ENCODE measurements at places on chromosomes 1 and 21.

GRCh38 chr21:32448803-32449594 is 36.5 kb downstream of the EVA1C start:
- H3K36me3 ChIP-seq: peaks cover 2% of the 10 kb centered on the region
- H3K27me3 ChIP-seq: no peaks in the 10 kb centered on the region
- no peak overlapping the region for H3K4me3 ChIP-seq
- peak overlapping the region; percentile 79 for H3K27ac ChIP-seq
- peaks cover 17% of the 10 kb centered on the region for H3K4me1 ChIP-seq
- DNase-seq: no peak

- DNase-seq: no peak
- H3K4me1 ChIP-seq: peaks cover 67% of the 10 kb centered on the region
- H3K27me3 ChIP-seq: no peaks in the 10 kb centered on the region
- no peaks in the 10 kb centered on the region for H3K36me3 ChIP-seq
- H3K27ac ChIP-seq: no peak overlapping the region
Measured at GRCh38 chr1:89908273-89908671, 86.6 kb upstream of the ZNF326 start.

- DNase-seq: no peak
- H3K36me3 ChIP-seq: no peaks in the 10 kb centered on the region
- no peak overlapping the region for H3K4me3 ChIP-seq
Measured at GRCh38 chr1:103122983-103123720, 14.8 kb upstream of the COL11A1 start.

- H3K27ac ChIP-seq: no peak overlapping the region
- H3K4me3 ChIP-seq: no peak overlapping the region
- no peaks in the 10 kb centered on the region for H3K36me3 ChIP-seq
- H3K27me3 ChIP-seq: no peaks in the 10 kb centered on the region
- no peak for DNase-seq
- peaks cover 37% of the 10 kb centered on the region for H3K4me1 ChIP-seq
Measured at GRCh38 chr1:10539411-10540043, 64.8 kb downstream of the PEX14 start.

- DNase-seq: no peak
- no peaks in the 10 kb centered on the region for H3K27me3 ChIP-seq
- H3K27ac ChIP-seq: no peak overlapping the region
- no peak overlapping the region for H3K4me3 ChIP-seq
Measured at GRCh38 chr1:22526098-22526497, 37.2 kb upstream of the EPHA8 start.

DNA sequence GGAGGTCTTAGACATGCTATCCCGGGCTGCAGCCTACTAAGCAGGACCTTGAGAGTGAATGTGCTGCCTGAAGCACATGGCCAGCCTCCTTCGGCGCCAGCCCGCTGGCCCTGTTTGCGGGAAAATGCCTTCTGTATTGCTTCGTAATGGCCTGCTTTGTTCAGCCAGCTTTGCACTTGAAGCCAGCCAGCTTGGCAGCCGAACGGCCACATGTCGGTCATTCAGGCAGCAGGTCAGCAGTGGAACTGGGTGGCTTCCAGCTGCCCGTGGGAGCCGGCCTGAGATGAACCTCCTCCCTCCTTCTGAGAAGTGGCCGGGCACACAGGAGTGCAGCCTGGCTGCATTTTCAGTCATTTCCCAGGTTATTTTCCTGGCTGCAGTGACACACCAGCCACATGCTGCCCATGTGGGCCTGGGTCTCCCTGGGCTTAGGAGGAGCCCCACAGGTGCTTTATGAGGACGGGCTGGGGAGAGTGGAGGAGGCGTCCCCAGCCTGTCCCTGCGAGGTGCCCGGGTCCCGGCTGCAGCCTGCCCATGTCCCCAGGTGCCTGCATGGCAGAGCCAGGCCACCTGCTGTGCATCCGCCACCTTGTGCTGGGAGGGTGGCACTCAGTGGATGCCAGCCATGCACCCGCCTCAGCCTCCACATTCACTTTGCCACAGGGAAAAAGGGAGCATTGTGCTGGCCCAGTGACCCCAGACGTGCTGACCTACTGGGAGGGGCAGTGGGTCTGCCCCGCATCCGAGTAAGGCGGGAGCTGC is 103.5 kb downstream of the SIK1 start:
- no peaks in the 10 kb centered on the region for H3K36me3 ChIP-seq
- no peak overlapping the region for H3K4me3 ChIP-seq
- H3K27ac ChIP-seq: peak overlapping the region; percentile 66

GRCh38 chr1:177441281-177441680 is 270.5 kb downstream of the BRINP2 start:
- no peaks in the 10 kb centered on the region for H3K27me3 ChIP-seq
- DNase-seq: no peak
- no peak overlapping the region for H3K27ac ChIP-seq
- H3K36me3 ChIP-seq: no peaks in the 10 kb centered on the region
- no peaks in the 10 kb centered on the region for H3K4me1 ChIP-seq

- H3K27ac ChIP-seq: no peak overlapping the region
- no peak overlapping the region for H3K4me3 ChIP-seq
- no peaks in the 10 kb centered on the region for H3K4me1 ChIP-seq
- no peaks in the 10 kb centered on the region for H3K36me3 ChIP-seq
Measured at GRCh38 chr1:14667651-14667984, 69.1 kb downstream of the KAZN start.
